RWPE1 (cell line): ENCODE measurements at places on chromosomes 3 and 15.
A peak's percentile ranks its signal among the peaks of the same experiment; 100 is the strongest.

DNA sequence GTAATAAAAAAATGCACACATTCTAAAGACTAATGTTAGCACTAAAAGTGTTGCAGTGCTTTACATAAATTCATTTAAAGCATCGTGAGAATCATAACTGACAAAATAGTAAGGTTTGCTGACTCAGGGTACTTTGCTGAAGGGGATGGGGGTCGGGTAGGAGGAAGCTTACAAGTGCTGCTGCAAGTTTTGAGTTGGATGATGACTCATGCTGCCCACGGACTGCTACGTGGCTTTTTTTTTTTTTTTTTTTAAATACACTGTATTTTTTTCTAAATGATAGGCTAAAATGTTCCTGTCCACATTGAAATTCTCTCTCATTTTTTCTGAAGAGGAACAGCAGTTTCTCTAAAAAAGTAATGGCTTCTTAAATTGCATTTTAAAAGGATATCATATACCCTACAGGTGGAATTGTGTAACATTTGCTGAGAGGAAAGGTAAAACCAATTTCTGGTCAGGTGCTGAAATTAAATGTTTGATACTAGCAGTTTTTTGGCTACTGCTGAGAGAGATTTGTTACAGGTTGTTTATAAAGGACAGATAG lies 2.2 kb downstream of the MAPK6 start:
- peak; percentile 89 for DNase-seq

GRCh38 chr3:177424521-177424920 lies 227.2 kb upstream of the TBL1XR1 start:
- no peak for DNase-seq

DNA sequence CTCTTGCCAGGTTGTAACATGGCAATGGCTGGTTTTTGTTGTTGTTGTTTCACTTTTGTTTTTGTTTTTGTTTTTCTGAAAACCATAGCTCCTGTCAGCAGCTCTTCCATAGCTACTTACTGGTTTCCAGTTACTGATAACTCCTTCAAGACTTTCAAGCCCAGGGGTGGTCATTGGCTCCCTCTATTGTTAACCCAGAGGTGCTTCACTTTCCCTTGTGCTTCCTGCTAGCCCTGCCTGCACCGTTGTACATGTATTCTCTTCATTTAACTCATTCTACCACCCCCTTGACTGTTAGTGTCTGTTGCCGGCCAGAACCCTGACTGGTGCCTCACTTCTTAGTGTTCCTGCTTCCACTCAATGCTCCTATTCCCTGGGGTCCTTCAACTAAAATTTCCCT lies 4.2 kb upstream of the TRAT1 start:
- peak; percentile 29 for DNase-seq

GRCh38 chr15:52808996-52809395 lies 18.9 kb upstream of the ONECUT1 start:
- DNase-seq, result no peak

DNA sequence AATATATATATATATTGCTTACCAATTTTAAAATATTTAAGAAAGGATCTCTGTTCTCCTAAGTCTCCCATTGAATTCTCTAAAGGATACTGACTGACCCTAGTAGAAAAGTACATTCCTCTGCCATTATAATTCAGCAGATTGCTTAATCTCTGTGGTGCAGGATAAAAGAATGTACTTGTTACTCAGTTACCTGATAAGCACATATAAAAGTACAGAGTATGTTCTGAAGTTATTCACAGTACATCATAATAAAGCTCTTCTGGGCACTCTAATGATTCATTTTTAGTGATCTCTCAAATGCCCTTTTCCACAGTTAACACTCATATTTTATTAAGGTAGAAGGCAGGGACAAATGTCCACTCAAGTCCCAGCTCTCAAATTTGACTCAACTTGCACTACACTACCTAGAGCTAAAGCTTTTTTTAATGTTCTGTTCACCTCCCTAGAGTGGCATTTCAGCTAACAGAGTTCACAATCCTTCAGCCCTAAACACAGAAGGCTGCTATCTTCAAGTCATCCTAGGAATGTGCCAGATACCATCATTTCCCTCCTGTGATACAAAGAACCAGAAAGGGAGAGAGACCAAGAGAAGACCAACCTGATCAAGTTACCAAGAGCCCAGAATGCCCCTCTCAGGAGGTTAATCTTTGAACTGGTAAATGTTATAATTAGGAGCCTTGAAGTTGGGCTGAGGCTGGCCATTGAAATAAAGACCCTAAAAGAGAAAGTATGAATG lies 53.3 kb downstream of the MEIS2 start:
- DNase-seq, result peak; percentile 22

DNA sequence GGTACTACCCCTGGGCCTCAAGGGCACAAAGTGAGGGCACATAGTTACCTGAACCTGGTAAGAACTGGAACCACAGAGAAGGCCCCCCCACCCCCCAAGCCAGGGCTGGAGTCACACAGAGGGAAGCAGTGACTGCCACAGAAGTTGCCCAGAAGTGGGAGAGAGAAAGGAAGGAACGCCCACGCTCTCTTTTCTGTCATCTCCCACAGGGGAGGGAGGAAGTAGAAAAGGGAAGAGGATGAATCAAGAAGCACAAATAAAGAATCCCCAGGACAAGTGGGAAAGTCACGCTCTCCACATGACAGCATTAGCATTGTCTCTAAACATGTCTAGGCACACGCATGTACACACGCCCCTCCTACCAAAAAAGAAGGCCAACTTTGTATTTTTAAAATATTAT lies 114.7 kb upstream of the FRMD4B start:
- DNase-seq, result no peak
